Activated CD8-positive, alpha-beta T cell treated with anti-CD3 and anti-CD28 coated beads for 36 hours (primary cell): ENCODE measurements at places on chromosomes 7 and 10. TPM values are rescaled to one million over a fixed set of nuclear protein-coding genes. Genes with fewer than 3 reads are reported as not detected.

The AKR1C4 gene
- total RNA-seq: not detected

The MCU gene
- 18.3 TPM for total RNA-seq

The PTPRZ1 gene
- total RNA-seq: not detected

The CCDC126 gene
- total RNA-seq: 5.5 TPM

The PON3 gene
- total RNA-seq: not detected

The HOXA1 gene
- total RNA-seq: 0.25 TPM

The PRSS37 gene
- total RNA-seq: not detected
